ENCODE measurements at places on chromosomes 1 and 21. TPM values are rescaled to one million over a fixed set of nuclear protein-coding genes. Genes with fewer than 3 reads are reported as not detected.

OLFML2B gene
- 6.5 TPM for total RNA-seq

IVL gene
- total RNA-seq, result not detected

RCSD1 gene
- 0.50 TPM for total RNA-seq

GBP4 gene
- total RNA-seq, result 0.09 TPM

FAM163A gene
- total RNA-seq, result 0.07 TPM

FAM177B gene
- not detected for total RNA-seq

SLFNL1 gene
- not detected for total RNA-seq

RGS7 gene
- total RNA-seq, result 1.2 TPM

Data from WTC11 (cell line).